ENCODE measurements at places on chromosomes 2 and 18.

DNA sequence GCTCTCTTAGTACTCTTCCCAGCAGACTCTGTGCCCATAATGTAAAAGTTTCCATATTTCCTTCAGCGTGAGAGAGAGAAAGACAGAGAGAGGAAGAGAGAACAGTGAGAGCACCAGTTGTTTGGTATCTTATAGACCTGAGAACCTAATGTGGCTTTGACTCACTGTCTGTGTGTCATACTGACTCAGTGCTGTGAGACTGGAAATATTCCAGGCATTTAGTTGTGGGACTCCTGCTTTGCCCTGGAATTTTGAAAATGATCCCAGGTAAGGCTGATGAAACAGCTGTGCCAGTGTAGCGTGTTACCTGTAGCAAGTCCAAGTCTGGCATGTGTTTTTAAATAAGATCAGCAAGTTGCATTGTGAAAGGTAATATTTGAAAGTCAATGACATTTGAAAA is 87.9 kb upstream of the KCNH7 start:
- DNase-seq: no peak

DNA sequence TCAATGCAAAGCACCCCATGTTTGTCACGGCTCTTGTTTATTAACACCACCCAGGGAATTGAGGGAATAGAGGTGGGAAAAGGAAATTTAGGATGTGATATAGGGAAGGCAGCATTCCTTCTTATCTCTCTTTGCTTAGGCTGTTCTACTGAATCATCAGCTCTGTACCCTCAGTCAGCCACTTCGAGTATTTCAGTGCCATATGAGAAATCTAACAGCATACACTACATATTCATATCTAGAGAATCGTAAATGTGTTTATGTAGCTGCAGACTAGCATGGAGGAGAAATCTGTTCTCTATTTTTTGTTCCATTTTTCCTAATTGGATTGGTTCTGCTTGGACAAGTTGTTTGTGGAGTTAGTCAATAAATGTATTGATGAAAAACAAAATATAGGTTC is 187.8 kb downstream of the CTNNA2 start:
- no peak for DNase-seq

- peak; percentile 58 for DNase-seq
These were observed 88.3 kb downstream of the SOWAHC start for GRCh38 chr2:109702250-109702985.

DNA sequence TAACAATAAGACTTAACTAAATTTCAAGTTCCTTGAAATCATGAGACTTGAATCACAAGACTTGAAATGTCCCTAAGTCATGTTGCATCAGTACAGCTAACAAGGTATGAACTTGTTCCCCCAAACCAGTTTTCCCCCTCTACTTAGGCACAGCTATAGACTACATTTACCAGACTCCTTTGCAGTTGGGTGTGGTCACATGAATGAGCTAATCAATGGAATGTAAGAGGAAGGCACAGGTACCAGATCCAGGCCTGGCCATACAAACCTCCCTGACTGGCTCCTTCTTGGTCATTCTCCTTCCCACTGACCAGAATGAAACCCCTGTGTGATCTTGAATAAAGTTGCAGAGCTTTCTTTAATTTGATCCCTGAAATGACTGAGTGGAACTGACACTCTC is 77.8 kb downstream of the DNER start:
- DNase-seq: no peak

- DNase-seq: no peak
These were observed 253.6 kb downstream of the SOX11 start for GRCh38 chr2:5945742-5946141.

- DNase-seq: peak; percentile 34
These were observed 95.6 kb upstream of the PDE1A start for GRCh38 chr2:182522405-182522896.

DNA sequence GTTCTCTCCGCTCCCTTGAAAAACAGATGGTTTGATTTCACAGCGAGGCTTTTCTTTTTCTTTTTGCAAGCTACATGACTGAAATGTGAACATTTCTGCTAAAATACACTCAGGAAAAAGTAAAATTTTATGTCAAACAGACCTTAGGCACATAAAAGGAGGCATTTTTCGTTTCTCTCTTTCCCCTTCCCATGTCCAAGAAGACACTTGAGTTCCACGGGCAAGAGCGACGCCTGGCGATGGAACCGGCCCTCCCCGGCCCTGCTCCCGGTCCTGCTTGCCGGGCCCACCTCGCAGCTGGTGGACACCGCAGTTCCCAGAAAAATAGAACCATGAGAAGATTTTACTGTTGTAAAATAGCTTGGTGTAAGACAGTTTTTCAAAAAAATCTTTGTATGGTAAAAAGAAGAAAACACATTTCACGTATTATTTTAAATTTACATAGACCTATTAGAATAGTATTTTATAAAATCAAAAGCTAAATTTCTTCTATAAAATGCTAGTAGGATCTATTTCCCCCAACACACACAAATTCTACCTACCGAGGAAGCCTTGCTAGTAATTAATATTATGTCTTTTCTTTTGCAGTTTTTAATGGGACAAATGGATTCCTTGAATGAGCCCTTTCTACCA is 2.3 kb upstream of the ALKAL2 start:
- DNase-seq: peak; percentile 83

GRCh38 chr2:37324536-37324785 is 172 bp downstream of the PRKD3 start:
- peak; percentile 92 for DNase-seq

DNA sequence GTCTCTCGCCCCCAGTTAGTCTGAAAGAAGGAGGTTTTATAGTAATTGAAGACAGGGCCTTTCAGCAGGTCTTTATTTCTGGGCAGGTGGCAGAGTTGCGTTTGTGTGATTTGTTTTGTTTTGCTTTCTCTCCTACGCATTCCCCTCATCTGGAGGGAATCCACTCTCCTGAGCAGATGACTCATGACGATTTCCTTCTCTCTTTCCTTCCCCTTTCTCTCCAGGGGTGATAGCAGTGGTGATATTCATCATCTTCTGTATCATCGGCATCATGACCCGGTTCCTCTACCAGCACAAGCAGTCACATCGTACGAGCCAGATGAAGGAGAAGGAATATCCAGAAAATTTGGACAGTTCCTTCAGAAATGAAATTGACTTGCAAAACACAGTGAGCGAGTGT is 888.8 kb downstream of the CNTNAP5 start:
- DNase-seq: peak; percentile 4

- DNase-seq: peak; percentile 28
These were observed 34.0 kb downstream of the SH3RF3 start for GRCh38 chr2:109162999-109163398.

- DNase-seq: no peak
These were observed 1350.2 kb upstream of the FAM98A start for GRCh38 chr2:34949316-34949715.

DNA sequence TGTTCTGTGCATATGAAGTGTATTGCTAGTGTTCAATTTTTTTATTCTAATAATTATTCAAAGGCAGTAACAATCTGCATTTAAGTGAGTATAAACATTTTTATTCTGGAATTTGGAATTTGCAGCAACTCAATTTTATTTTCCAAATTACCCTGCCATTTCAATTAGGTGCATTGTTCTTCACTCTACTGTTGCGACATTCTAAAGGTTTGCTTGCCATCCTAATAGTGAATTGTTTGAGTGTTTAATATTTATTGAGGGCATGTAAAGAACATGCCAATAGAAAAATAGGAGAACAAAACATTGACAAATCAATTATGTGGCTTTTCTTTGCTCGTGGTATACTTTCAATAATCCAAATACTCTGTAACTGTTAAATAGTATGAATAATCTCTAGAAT is 18.0 kb downstream of the MEIS1 start:
- no peak for DNase-seq

DNA sequence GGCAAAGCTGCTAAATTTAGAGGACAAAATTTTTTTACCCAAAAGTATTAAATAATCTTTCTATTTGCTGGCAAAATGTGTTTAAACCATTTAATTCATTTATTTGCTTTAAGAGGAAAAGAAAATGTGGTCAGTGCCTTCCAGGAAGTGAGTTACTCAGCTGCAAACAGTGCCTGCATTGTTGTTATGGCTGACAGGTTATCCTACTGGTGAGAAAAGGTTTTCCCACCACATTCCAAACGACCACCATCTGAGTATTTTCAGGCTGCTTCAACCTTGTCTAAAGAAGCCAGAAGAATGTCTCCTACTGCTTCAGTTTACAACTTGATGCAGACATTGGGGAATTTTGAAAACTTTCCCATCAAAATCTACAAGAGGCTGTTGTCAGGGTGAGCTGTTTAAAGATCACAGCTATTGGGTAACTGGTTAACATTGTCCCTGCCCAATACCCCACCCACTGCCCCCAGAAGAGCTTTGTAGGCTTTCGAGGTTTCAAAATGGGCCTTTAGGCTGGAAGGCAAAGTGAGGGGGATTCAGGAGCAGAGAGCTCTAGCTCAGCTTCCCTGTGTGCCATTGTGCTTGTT is 461.3 kb upstream of the FANCL start:
- peak; percentile 1 for DNase-seq

GRCh38 chr2:98803405-98804264 is 72.7 kb upstream of the MGAT4A start:
- DNase-seq: no peak

DNA sequence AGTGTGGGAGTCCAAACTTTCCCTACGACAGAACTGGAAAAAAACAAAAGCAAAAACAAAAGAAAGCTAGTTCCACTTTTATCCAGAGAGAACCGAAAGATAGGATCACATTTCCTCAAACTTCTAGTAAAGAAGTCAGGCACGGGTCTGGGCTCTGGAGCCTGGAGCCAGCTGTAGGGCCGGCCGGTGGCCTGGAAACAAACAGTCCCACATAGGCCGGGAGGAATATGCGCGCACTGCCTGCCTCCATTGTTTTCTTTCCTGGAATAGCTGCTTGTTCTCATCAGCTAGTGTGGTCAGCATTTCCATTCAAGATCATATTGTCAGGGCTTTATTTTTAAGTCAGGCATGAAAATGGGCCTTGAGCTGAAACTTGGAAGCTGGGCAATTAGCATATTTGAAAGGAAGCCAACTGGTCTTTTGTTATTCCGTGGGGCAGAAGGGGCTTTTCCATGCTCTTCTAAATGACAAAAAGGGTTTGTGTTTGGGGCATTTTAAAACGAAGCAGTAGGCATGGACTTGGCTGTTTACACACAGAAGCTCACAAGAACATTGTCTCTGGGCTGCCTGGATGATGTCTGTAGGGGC is 58.7 kb upstream of the RFX8 start:
- DNase-seq: peak; percentile 14

- no peak for DNase-seq
These were observed 418 bp downstream of the WDR75 start for GRCh38 chr2:189441709-189442074.

GRCh38 chr18:59318460-59319050 is at the start of gene CPLX4:
TSS of gene CPLX4 (minus strand) at chr18:59318649. CDS start at chr18:59318462, 187 bp downstream.
- no peak for DNase-seq

GRCh38 chr2:159152128-159152778 is 134.2 kb downstream of the WDSUB1 start:
- no peak for DNase-seq

DNA sequence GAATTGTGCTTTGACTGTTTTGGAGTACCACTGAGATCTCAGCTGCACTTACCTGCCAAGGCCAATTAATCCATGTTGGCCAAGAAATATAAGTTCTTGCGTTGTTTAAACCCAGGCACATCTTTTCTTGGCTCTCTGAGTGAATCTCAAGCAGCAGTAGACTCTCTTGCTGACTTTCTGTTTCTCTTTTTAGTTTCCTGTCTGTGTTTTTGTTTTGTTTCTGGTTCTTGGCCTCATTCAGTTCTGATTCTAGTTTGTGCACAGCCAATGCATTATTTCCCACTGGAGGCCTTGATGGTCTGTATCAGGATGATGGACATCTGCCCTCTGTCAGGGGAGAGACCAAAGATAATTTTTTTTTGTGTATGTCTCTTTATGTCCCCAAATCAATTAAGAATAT is 379.4 kb downstream of the CDH2 start:
- DNase-seq: no peak

GRCh38 chr2:171719660-171720059 is 32.4 kb downstream of the DYNC1I2 start:
- no peak for DNase-seq

GRCh38 chr2:86453836-86454235 is 12.7 kb downstream of the KDM3A start:
- DNase-seq: no peak

DNA sequence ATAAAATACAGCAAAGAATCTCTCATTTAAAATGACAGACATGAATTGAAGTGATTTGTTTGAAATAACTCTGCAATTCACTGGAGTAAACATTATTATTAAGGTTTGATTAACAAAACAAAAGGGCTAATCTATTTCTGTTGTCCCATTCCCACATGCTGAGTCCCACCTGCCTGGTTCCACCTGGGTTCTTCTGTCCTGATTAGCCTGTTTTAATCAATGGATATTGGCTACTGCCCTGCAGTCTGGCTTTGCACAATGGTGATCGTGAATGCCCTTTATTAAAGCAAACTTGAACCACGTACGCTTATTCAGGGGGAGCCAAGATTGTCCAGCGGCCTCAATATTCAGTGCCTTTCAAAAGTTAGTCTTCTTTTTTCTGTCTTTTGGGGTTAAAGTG is 72.8 kb upstream of the CDH19 start:
- no peak for DNase-seq

DNA sequence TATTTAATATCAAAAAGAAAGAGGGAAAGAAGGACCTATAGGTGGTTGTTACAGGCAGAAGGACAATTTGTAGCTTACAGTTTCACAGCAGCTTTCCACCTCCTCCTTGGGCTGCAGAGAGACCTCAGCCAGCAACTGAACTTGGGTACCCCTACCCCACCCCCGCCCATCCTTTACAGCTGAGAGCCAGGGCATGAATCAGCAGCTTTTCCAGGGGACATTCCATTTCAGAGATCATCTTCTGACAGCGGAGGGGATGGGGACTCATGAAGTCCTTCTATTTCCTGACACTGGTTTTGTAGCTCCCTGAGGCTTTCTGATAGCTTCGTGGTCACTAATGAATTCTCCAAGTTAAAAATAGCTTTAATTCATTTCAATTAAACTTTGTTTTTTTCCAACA is 96.4 kb downstream of the ITGB1BP1 start:
- peak; percentile 23 for DNase-seq

DNA sequence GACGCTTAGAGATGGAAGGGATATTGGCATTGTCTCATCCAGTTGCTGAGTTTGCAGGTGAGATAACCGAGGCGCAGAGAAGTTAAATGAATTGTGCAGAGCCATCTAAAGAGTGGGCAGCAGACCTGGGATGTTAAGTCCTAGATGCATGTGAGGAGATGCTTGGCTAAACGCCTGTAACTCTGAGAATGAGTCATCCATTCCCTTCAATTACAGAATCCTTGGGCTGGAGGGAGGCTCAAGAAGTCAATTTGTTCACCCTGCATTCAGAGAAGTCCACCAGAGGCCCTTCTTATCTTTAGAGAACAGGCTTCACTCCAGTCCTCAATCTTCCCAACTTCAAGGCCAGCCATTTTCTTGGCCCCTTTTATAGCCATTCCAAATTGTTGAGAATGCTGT is 1.6 kb downstream of the EHD3 start:
- peak; percentile 90 for DNase-seq

All from cardiac muscle cell (in vitro differentiated cells and primary cell).